AG08396 (cell line): ENCODE measurements at places on chromosomes 3 and 15.

- no peak for DNase-seq
These were observed 1071.6 kb downstream of the PLOD2 start for GRCh38 chr3:145089337-145089736.

- DNase-seq = no peak
These were observed 18.8 kb downstream of the EIF5A2 start for GRCh38 chr3:170889630-170890029.

GRCh38 chr3:29283231-29284119 lies 2.6 kb downstream of the RBMS3 start:
- no peak for DNase-seq

DNA sequence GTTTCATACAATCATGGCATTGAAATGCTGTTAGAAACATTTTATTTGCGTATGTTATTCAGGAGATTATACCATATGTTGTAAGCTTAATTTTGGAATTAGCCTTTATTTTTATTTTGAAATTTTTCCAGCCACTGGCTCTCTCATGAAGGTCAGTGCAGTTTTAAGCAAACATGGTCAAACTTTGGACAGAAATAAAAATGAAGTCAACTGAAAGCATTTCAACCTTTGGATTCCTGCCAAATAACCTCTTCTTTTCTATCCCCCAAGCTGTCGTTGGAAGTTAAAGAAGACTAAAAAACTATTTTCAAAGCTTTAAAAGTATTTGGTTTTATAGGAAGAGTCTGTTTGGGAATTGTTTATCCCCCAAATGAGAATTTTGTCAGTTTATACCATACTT lies 846.6 kb downstream of the MCTP2 start:
- no peak for DNase-seq

GRCh38 chr3:8266730-8267131 lies 234.9 kb upstream of the LMCD1 start:
- DNase-seq = no peak
